ENCODE measurements at places on chromosomes 12 and 14.
A peak's percentile ranks its signal among the peaks of the same experiment; 100 is the strongest.

GRCh38 chr12:9051158-9051550, 61.8 kb downstream of the KLRG1 start:
- DNase-seq, result no peak

GRCh38 chr12:52007158-52007921, 594 bp downstream of the TAMALIN start:
- DNase-seq, result peak; percentile 29

DNA sequence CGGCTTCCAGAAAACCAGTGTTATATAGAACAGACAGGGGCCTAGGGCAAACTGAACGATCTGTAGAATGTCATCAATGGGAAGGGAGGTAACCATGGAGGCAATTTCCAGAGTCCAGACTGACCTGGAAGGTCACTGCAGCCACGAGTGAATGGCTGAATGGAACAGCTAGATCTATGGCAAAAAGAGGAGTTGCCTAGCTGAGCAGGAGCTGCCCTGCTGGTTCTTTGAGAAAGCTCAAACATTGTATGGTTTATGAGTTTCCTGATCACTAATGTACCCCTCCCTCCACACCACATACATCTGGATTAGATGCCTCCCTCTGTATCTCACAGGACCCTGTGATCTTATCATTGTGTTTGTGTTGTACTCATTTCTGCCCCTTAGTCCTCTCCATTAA, 1.0 kb upstream of the RERG start:
- DNase-seq, result no peak

- no peak for DNase-seq
Measured at GRCh38 chr12:40158592-40159111, 52.8 kb upstream of the SLC2A13 start.

DNA sequence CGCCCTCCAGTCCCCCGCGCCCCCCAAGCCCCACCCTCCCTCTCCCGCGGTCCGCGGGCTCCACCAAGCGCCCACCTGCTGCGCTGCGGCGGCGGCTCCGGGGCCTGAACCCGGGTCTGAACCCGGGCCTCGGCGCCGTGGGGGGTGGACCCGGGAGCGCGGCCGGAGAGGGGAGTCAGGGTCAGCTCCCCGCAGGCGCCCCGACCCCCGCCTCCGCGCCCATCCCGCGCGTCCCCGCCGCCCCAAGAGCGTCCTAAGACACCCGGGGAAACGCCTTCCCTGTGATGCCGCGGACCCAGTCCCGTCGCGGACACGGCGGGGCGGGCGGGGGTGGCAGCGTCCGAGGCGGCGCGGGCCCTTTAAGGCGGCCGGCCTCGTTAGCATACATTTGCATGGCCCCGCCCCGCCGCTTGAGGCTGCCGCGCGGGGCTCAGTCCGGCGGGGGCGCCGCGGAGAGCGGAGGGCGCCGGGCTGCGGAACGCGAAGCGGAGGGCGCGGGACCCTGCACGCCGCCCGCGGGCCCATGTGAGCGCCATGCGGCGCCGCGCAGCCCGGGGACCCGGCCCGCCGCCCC, at the start of gene MMP17:
MMP17 (plus strand) TSS at position 433 of the 574 bp plus-strand sequence; CDS start at position 535, 102 bp downstream.
- DNase-seq, result peak; percentile 47

GRCh38 chr12:76762601-76762980, 1.3 kb upstream of the ZDHHC17 start:
- DNase-seq, result no peak

DNA sequence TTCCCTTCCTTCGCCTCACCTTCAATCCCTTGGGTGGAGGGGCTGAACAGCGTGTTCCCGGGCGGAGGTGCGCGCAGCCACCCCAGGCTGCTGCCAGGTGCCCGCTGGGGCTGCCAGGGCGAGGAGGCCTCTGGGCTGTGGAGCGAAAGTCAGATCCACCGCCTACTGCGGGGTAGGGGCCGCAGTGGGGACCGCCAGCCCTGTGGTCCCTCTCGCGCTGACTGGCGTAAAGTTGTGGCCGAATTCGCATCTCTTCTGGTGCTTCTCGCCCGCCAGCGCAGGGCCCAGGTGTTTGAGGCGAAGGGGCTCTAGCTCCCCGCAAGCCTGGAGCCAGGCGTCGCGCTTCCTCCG, 6.9 kb upstream of the HOXC4 start:
- no peak for DNase-seq

DNA sequence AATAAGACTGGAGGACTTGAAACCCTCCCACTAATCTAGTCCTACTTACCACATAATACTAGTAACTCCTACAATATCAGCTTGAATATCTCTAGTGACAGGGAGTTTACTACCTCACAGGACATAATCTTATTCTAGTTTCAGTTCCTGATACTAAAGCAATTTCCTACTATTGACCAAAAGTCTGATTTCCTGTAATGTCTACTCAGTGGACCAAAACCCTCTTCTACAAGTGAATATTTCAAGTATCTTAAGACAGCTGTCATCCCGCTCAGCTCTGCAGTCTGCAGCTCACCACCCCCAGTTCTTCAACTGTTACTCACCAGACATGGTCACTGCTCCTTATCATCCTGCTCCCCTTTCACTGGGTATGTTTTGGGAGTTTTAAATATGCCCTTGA, 70.8 kb upstream of the TMCC3 start:
- no peak for DNase-seq

DNA sequence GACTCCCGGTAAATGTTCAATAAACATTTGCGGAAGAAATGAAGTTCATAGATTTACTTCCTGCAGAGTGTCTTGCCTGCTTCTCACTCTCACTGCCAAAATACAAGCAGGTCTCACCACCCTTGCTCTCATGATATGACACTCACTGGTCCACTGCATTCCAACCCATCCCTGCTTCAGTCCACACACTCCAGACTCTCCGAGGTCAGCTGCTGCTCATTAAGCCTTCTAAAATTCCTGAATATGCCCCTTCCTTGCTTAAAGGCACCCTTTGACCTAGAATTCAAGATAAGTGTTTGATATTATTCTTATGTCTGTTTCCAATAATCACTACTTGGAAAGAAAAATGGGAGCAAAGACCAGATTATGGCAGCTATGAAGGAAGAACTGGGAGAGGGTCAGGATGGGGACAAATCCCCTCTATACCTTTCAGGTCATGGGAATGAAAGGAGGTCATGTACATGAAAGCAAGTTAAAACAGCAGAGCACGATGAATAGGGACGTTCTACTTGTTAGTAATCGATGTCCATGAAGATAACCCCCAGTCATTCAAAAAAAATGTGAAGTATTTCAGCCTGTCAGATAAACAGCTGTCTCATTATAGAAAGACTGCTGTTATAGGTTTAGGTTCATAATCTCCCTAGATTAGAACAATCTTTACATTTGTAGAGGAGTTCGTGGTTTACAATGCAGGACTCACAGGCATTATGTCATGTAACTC, 10.5 kb upstream of the NID2 start:
- DNase-seq, result no peak

DNA sequence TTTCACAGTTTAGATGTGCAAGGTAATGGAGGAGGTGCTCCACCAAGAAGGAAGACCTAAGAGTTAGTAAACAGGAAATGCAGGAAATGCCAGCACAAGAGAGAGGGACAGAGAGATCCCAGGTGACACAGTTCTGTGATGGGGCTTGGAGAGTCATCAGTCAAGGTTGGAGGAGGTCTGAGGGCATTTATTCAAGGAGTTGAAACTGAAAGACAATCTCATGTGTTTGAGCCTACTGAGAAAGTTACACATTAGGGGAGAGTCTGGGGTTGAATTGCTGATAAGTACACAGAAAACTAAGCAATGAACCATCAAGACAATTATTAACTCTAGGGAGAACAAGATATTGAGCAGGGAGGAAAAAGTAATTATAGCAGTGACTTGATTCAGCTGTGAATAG, 138.5 kb downstream of the ANO6 start:
- no peak for DNase-seq

- DNase-seq, result no peak
Measured at GRCh38 chr12:21713133-21713532, 55.5 kb upstream of the LDHB start.

DNA sequence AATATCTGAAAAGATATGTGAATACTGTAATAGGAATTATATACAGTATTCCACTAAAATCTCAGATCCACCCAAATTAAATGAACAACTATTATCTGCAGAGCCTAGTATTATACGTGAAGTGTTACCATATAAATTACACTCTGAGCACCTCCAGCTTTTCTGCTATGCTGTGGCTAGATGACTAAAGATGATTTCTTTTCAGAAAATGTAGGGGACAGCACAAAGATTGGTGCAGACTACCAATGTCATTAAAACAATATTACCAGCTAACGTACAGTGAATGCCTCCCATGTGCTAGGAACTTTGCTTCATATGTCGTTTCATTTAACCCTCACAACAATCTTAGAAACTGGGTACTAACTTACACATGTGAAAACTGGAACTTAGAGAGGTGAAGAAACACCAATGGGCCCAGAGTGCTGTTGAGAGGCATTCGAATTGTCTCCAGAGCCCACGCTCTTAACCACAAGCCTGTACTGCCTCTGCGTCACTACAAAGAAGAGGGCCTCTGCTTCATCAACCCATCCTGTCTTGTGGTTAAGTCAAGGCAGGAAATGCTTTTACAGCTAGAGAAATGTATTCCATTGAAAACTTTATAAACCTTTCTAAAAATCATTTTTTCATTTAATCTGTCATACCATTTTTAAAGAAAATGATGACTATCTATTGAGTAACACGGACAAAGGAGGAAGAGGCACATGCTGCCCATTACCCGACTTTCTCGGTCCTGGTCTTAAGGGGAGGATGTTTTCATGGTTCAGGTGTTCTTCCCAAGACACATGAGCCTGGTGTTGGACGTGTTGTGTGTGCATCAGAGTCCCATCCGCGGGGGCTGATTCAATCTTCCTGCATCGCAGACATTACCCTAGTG, 1.3 kb downstream of the GPR65 start:
- no peak for DNase-seq

DNA sequence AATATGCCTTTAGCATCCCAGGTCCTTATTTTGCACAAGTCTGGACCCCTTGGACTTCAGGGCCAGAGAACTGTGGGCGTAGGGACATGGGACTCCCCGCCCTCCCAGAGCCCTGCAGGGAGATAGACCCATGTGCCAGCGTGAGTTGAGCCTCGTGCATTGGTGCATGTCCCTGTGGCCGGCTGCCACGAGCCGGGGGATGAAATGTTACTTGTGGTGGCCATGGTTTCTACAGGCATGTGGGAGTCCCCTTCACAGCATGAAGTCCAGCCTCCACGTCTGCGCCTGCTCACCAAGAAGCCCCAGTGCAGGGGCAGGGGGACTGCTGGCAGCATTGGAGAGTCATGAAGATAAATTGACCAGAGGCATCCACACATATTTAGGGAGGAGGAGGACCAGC, 470.0 kb downstream of the BCL11B start:
- no peak for DNase-seq

DNA sequence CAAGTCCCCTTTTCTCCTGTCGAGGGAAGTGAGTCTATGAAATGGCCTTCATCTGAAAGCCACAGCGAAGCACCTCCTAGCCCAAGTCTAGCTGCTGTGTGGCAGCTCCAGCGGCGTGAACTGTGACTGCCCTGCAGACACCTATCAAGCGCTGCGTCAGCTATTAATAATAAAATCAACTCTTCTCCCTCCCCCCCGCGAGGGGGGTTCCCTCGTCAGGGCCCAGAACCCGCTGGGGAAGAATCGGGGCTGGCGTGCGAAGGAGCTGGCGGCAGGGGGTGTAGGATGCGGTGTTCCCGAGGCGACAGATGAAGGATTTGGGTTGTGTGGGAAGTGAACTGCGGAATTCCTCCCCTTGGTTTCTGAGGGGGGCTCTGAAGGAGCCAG, 662 bp upstream of the ATP2A2 start:
- DNase-seq, result peak; percentile 77

- no peak for DNase-seq
Measured at GRCh38 chr12:56288705-56289387, 11.3 kb downstream of the CS start.

GRCh38 chr14:68667313-68667791, 125.5 kb downstream of the ZFP36L1 start:
- no peak for DNase-seq

GRCh38 chr14:77849711-77850110, 49.8 kb downstream of the ADCK1 start:
- no peak for DNase-seq

DNA sequence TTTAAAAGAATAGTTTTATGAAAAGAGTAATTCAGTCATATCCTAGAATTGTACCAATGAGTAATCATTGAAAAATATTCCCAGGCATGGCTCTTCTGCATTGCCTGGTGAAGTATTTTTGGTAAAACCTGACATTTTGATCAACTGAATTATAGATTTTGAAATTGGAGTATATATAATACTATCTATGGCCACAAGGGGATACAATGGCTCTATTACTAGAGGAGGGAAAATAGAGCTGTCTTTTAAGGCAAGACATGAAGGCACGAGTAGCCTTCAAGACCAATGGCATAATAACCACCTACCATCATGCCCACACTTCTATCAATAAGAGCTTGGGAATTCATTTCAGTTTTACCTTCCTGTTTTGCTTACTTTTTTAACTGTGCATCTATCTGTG, 1241.4 kb upstream of the TMEM132C start:
- DNase-seq, result no peak

DNA sequence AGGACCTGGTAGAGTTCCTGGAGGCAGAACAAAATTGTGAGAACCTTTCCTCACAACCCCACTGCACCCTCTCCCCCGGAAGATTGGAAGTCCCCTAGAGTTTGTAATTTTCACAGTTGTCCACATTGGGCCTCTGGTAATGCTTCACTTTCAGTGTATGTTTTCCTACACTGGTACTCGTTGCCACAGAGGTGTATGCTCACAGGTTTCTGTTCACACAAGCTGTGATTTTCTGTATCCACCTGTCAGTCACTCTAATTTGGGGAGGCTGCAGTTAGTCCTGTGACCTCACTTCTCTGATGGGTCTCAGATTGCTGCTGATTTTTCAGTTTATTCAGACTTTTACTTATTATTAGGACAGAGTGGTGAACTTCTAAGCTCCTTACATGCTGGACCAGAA, 66.4 kb upstream of the BMP4 start:
- no peak for DNase-seq

DNA sequence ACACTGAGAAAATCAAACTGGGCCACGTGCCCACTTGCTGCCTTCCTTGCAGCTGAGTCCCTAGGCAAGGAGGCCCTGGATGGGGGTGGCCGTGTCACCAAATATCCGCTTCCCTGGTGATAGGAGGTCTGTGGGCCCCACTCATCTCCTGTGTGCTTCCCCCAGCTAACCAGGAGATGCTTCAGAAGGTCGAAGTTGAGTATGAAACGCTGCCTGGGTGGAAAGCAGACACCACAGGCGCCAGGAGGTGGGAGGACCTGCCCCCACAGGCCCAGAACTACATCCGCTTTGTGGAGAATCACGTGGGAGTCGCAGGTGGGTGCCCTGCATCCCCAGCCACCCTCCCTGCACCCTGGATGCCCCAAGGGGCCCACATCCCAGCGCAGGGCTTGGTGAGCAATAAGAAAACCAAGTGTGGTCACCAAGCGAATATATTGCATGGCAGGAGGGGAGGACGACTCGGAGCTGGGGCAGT, 6.8 kb upstream of the SIVA1 start:
- DNase-seq, result no peak

DNA sequence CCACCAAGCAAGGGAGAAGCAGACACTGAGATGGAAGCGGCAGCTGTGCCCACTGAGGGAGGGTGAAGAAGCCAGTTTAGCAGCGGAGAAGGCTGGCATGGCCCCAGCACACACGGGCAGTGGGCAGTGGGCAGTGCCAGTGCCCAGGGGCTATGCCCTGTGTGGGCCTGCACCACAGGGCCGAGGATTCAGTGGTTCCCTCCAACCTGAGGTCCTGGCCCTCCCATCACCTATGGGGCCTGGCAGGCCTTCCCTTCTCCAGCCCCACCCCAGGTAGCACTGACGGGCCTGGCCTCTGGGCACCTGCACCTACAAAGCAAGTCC, 81.1 kb downstream of the ITPK1 start:
- DNase-seq, result no peak
